ENCODE measurements at places on chromosomes 1 and 21. TPM values are rescaled to one million over a fixed set of nuclear protein-coding genes. Genes with fewer than 3 reads are reported as not detected.

- no peak for DNase-seq
These were observed 329.4 kb upstream of the CHRM3 start for GRCh38 chr1:239056940-239057339.

GRCh38 chr1:34696230-34696629 is 58.6 kb upstream of the GJB5 start:
- no peak for DNase-seq

GRCh38 chr1:192620071-192620635 is 15.8 kb upstream of the RGS13 start:
- no peak for DNase-seq

- DNase-seq, result no peak
These were observed 84.3 kb downstream of the SLC45A1 start for GRCh38 chr1:8402109-8402710.

Gene APP
- 60.6 TPM for total RNA-seq

DNA sequence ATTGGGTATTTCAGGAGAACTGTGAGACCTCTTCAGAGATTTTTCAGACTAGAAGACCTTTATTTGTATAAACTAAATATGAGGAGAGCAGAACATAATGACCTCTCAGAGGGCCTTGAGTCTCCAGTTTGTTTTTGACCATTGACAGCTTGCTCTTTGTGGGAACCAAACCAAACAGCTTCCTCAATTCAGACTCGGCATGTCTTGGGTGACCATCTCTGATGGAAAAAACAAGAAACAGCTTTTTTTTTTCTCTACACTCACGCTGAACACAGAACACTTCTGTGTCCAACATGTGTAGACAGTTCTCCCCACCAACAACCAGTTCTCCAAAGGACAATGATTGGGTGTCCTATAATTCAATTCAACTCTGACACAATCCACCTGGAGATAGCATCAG is 11.5 kb downstream of the ATP1A4 start:
- no peak for DNase-seq

- no peak for DNase-seq
These were observed 29.3 kb downstream of the SORT1 start for GRCh38 chr1:109368464-109368863.

DNA sequence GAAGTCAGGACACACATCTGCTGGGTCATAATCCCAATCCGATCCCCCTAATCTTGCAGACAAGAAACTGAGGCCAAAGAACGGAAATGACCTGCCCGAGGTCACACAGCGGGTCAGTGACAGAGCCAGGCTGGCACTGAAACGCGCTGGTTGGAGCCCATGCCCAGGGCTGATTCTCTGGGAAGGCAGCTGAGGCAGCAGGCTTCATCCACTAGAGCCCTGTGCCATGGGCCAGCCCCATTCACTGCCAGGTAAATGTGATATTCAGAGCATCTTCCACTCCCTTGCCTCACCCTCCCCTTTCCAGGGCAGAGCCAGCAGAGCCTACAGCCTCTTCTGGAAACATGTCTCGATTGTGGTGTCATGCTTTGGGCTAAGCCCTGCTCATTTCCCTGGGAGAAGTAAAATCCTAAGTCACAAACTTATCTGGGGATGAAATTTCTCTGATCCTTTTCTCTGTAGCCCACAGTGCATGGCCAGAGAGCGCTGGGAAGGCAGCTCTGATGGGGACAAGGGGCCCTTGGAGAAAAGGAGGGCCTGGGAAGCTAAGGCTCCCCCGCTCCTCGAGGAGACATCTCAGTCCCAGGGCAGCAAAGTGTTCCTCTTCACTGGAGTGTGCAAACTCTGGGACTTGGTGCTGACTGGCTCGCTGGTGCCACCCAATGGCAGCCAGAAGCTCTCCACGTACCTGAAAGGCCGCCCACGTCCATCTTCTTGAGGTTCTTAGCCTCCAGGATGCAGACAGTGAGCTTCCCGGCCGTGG is 110.4 kb downstream of the SYT2 start:
- peak; percentile 50 for DNase-seq

DNA sequence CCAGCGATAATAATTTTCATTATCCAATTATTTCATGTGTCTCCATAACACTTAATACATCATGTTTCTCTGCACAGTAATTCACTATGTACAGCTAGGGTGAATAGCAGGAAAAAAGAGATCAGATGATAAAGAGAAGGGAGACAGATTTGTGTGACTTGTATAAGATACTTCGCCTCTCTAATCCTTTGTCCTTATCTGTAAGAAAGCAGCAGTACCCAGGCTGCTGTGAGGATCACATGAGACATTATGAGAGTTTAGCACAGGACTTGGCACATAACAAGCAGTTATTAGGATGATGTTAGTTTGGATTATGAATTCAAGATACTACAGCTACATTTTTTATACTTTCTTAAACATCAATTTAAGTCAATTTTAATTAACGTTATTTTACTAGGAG is 6.3 kb downstream of the ERG start:
- DNase-seq, result no peak

Gene CTH
- 30.3 TPM for total RNA-seq

GRCh38 chr1:16969057-16969611 is 11.3 kb downstream of the MFAP2 start:
- DNase-seq, result no peak

DNA sequence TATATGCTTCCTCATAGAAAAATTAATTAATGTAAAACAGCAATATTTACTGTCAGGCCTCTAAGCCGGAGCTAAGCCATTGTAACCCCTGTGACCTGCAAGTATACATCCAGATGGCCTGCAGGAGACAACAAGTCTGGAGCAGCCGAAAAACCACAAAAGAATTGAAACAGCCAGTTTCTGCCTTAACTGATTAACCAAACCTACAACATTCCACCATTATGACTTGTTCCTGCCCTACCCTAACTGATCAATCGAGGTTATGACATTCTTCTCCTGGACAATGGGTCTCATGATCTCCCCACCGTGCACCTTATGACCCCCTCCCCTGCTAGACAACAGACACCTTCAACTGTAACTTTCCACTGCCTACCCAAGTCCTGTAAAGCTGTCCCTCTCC is 205.8 kb upstream of the DUSP10 start:
- DNase-seq, result no peak

- DNase-seq, result peak; percentile 36
These were observed 183.4 kb downstream of the TNFSF18 start for GRCh38 chr1:172867216-172867818.

DNA sequence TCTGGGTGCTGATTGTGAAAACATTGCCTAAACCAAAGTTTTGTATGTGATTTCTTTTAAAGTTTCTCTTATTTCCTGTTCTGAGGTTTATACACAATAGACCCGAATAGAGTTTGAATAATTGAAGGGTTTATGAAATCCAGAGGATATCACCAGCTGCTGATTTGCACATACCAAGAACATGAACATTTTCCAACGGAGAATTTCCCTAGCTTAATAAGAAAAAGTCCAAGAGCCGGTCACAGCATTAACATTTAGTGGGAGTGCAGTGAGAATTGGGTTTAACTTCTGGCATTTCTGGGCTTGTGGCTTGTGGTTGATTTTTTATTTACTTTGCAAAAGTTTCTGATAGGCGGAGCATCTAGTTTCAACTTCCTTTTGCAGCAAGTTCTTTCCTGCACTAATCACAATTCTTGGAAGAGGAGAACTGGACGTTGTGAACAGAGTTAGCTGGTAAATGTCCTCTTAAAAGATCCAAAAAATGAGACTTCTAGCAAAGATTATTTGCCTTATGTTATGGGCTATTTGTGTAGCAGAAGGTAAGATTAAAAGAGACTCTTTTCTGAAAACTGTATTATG is at the start of gene CFH:
Gene CFH (plus strand): TSS at position 407 of the 579 bp plus-strand sequence. CDS start 75 bp downstream, at position 482.
- no peak for DNase-seq

GRCh38 chr21:45580576-45581321 is 38.5 kb upstream of the SLC19A1 start:
- no peak for DNase-seq

Gene ATXN7L2
- total RNA-seq, result 16.4 TPM

DNA sequence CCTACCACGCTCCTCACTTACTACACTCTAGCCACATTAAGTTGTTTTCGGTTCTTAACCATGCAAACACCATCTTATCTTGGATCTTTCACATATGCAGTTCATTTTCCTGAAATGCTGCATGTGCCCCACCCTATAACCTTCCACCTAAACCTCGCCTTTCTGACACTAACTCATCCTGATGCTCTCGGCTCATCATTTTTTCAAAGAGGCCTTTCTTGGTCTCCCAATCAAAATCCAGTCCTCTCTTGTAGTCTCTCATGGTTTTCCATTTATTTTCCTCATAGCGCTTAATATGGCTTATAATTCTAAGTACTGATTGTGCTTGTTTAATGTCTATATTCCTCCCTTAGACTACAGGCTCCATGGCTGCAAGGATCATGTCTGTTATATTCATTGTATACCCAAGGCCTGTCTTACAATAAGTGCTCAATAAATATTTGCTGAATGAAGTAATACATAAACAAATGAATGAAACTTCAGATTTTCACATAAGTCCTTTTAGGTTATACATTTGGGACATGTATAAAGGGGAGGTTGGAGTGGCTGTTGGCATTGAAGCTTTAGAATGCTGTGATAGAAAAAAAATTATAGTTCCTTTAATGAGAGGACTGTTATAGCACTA is 79.2 kb upstream of the CDC42BPA start:
- no peak for DNase-seq

DNA sequence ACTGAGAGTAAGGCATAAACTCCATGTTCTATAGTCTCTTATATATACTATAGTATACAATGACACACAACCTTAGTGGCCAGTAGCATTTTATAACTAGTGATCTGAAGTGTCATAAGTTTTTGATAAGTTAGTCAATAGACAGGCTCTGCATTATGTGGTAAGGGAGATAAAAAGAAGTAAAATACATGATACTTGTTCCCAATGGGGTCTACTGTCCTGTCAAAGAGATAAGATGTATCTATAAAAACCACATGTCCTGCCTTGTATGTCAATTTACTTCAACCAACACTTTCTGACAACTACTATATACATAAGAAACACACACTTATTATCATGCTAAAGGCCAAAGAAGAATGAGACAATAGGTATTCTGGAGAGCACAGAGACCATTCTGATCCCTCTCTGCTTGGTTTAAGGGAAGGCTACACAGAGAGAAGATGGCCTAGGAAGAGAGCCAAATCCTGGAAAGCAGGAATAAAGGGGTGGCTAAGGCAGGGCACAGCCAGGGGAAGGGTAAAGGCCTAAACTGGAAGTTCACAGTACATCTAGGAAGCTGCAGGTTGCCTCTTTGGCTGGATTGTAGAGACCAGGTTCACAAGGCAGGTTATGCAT is 91.4 kb downstream of the LYST start:
- no peak for DNase-seq

Gene TSPAN1
- not detected for total RNA-seq

DNA sequence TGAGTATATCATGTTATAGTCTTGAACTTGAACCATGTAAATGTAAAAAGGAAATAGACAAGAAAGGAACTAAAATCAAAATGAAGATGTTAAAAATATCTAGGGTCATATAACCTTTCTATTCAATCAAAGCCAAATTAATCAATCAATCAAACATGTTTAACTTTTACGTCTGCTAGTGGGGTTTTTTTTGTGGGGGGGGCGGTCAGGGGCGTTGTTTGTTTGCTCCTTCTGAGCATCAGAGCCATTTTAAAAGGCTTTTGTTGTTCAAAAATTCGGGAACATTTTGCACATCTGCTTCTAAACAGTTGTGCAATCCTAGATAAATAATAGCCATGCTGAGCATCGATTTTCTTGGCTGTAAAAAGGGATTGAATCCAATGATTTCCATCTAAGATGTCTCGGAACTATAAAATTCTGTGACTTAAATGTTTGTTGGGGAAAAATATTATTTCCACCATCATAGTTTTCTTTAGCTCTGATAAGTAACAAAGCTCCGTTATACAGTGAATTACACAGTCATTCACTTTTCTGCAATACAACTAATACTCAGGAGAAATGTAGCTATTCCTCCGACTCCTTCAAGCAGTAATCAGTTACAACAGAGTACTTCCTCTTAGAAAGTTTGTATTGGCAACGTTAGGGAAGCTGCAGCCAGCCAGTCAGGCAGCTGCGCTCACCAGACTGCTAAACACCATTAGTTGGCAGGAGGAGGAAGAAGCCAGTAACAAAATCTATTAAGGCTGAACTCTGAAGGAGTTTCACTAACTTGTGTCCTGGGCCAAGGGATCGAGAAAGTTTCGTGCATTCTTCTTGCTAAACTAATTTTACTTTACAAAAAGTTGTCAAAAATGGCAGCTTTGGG is 2.2 kb downstream of the SPATA6 start:
- no peak for DNase-seq

- peak; percentile 31 for DNase-seq
These were observed 52.7 kb upstream of the ATP5PO start for GRCh38 chr21:33968080-33968994.

DNA sequence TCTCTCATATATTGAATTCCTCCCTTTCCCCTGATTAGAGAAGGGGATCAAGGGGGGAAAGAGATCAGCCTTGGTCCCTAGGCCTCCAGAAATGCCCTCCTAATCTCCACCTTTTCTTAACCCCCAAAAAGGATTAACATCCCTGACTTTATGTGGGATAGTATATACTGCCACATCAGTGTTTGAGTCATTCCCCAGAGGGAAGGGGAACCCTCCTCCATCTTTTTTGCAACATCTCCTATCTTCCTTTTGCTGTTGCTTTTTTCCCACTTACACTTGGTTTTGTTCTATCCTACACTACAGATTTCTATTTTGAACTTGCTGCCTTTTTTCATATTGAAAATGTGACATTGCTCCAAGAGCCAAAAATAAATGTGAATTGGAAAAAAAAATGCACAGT is 65.4 kb upstream of the PODN start:
- no peak for DNase-seq

Gene CYP4Z1
- total RNA-seq, result not detected

Gene FAM167B
- 0.42 TPM for total RNA-seq

GRCh38 chr1:173415905-173416450 is 61.2 kb upstream of the PRDX6 start:
- DNase-seq, result no peak

DNA sequence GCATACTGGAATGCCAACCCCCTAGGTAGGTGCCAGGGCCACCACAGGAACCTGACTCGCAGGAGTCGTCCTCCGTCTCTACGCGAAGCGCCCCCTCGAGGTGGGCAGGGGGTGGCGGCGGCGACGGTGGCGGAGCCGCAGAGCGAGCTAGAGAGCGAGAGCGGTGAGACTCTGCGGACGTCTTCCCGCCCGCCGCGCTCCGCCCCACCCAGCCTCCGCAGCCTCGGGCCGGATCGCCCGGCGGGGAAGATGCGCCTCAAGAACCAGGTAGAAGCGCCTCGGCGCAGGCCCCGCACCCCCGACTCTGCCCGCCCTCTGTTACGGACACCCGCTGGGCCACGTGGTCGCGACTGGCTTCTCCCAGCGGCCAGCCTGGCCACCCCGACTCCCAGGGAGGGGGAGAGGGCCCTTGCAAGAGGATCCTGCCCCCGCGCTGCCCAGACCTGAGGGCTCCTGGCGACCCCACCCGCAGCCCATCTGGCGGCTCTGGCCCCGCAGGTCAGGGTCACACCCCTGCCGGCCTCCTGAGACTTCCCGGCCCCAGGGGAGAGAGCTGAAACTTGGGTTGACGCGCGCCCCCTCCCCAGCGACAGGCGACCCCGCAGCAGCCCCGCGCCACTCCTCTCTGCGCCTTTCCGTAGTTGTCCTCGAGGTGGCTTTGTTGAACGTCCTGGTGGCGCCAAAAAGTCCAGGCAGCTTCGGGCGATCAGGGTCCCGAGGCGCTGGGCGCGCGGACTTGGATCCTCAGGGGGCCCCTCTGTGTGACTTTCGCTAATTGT is 24.4 kb upstream of the AGBL4 start:
- peak; percentile 13 for DNase-seq

- peak; percentile 83 for DNase-seq
These were observed 54.7 kb upstream of the ABCG1 start for GRCh38 chr21:42164064-42164789.

Gene FCGR1A
- not detected for total RNA-seq

Gene LORICRIN
- total RNA-seq, result not detected

- no peak for DNase-seq
These were observed 24.8 kb upstream of the ALDH4A1 start for GRCh38 chr1:18927082-18927653.

All from activated naive CD4-positive, alpha-beta T cell treated with anti-CD3 and anti-CD28 coated beads for 36 hours (primary cell).